ENCODE measurements at places on chromosomes 7 and 10. TPM values are rescaled to one million over a fixed set of nuclear protein-coding genes. Genes with fewer than 3 reads are reported as not detected.

DNA sequence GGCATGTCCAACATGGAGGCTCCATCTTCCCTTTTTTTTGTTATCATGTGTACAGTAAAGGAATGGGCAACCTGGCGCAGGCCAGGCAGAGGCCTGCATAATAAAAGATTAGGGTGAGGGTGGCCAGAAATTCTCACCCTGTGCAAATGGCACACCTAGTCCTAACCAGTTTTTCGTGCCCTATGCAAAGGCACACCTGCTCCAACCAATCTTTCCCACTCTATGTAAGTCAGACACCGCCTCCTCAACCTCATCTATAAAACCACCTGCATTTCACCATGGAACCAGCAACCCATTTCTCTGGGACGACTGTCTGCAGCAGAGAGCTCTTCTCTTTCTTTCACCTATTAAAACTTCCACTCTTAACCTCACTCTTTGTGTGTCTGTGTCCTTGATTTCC, 16.1 kb downstream of the TBATA start:
- DNase-seq = no peak

DNA sequence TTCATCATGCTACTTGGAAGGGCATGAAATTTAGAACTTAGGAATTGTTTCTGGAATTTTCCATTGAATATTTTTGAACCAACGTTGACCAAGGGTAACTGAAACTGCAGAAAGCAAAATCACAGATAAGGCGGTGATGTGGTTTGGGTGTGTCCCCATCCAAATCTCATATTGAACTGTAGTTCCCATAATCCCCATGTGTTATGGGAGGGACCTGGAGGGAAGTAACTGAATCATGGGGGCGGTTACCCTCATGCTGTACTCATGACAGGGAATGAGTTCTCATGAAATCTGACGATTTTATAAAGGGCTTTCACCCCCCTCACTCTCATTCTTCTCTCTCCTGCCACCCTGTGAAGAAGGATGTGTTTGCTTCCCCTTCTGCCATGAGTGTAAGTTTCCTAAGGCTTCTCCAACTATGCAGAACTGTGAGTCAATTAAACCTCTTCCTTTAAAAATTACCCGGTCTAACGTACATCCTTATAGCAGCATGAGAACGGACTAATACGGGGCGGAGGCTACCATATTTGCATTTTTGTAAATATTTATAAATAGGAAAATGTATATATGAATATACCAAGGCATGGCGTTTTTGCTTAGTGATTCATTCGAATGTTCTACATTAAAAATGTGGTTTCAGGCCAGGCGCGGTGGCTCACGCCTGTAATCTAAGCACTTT, 12.4 kb downstream of the NMT2 start:
- no peak for DNase-seq

GRCh38 chr7:821688-822087, 10.6 kb upstream of the SUN1 start:
- no peak for DNase-seq

OLAH gene
- total RNA-seq = 2.0 TPM

GRCh38 chr7:155208681-155209477, 88.8 kb upstream of the INSIG1 start:
- peak; percentile 9 for DNase-seq

- DNase-seq = no peak
Observed at GRCh38 chr10:79252971-79253370, 94.3 kb upstream of the PPIF start.

GRCh38 chr10:118746246-118746645, 8.5 kb downstream of the CACUL1 start:
- no peak for DNase-seq

GRCh38 chr10:78831461-78831860, 237.3 kb upstream of the ZMIZ1 start:
- DNase-seq = no peak

- DNase-seq = no peak
Observed at GRCh38 chr7:21063106-21063505, 276.4 kb upstream of the SP8 start.

DNA sequence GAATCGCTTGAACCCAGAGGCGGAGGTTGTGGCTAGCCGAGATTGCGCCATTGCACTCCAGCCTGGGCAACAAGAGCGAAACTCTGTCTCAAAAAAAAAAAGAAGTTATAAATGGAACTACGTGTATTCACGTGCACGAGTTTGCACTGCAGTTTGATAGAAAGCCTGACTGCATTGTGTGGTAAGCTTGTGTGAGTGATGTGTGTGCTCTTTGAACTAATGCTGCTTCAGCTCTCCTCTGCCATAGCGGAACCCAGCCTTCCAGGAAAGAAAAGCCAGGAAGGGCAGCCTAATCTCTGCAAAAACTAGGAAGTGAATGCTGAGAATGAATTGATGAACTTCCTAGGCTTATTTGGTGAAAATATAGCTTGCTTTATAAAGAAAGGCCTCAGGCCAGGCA, 15.6 kb upstream of the MKRN1 start:
- DNase-seq = no peak

- DNase-seq = no peak
Observed at GRCh38 chr10:2926918-2927660, 140.3 kb upstream of the PFKP start.

MSS51 gene
- 1.6 TPM for total RNA-seq

Data from mesenteric fat pad (tissue), 1 donor.